ENCODE measurements at places on chromosomes 3 and 15.

DNA sequence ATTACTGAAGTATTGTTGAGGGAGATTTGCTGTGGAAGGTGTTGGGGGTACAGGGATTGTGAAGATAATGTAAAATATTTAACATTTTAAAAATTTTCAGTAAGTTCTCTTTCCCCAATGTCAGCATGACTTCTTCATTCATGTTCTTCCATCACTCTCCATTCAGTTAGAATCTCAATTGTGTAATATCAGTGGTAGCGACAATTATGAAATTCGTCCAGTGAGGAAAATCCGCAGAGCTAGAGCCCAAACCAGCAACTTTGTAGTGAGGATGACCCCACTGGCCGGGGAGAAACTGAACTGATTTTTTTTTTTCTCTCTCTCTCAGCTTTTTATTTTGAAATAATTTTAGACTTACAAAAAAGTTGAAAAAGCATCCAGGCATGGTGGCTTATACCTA, 171.7 kb downstream of the PGPEP1L start:
- no peak for DNase-seq

DNA sequence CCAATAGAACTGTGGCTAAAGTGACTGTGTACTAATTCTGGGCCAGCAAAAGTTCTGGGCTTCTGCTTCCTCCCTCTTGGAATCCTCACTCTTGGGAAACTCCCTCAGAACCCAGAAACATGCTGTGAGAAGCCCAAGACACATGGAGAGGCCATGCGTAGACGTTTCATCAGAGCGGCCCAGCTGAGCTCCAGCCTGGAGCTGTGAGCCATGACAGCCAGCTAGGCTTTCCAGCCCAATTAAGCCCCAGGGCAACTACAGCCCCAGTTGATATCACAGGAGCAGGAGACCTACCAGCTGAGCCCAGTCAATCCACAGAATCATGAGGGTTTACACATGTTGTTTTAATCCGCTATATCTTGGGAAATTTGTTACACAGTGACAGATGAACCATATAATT, 43.6 kb upstream of the CNOT10 start:
- no peak for DNase-seq

DNA sequence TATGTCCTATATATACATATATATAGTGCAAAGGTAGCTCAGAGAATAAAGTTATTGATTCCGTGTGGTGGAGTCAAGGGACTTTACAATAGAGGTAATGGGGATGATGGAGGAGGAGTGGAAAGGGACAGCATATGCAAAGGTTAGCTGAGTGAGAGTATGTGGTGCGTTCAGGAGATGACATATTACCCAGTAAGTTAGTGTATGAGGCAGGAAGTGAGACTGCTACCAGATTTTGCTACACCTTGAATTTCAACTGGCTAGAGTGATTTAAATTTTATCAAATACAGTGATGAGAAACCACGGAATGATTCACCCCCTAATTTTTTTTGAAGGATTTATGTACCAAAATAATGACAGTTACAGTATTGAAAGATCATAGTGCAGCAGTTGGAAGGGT, 2.8 kb downstream of the ACTL6A start:
- DNase-seq: no peak

DNA sequence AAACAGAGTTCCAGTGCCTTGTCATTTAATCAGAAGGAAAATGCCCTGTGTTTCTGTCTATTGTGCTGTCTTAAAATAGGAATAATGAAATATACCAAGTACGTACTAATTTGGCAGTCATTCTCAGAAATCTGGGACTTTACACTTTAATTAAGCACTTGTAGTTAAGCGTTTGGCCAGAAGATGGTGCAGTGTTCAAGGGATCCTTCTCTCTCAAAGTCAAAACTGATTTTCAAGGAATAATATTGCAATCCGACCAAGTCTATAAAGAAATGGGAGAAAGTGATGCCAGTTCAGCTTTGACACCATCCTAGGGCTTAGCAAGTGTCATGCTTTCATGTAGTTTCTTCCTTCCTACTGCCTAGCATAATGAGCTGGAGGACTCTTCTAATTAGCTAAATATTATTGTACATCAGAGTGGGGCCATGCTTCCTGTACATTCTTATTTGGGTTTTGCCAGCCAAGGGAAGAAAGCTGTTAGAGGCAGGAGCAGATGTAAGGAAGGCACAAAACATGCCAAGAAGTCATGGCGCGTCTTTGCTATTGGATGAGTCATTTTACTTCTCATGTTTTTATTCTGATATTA, 64.8 kb downstream of the SAMMSON start:
- peak; percentile 20 for DNase-seq

DNA sequence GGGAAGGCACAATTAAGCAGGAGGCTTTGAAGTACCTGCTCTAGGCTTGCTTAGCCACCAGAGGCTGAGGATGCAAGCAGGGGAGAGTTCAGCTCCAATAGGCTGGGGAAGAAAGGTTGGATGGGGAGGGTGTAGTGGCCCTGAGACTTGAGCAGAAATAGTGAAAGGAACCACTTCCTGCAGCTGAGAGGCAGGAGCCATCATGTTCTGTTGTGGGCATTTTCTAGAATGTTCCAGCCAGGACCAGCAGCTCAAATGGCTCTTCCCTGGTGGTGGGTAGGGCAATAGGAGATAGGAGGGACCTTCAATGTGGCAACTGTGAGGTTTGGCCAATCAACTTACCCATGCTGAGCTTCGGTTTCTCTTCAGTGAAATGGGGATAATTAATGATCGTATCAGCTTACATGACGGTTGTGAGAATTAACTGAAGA, 79.1 kb upstream of the CGNL1 start:
- no peak for DNase-seq

DNA sequence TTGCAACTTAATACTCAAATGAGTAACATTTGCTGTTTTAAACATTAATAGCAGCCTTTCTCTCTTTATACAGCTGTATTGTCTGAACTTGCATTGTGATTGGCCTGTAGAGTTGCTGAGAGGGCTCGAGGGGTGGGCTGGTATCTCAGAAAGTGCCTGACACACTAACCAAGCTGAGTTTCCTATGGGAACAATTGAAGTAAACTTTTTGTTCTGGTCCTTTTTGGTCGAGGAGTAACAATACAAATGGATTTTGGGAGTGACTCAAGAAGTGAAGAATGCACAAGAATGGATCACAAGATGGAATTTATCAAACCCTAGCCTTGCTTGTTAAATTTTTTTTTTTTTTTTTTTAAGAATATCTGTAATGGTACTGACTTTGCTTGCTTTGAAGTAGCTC, 40.3 kb downstream of the CTNNB1 start:
- DNase-seq: no peak

DNA sequence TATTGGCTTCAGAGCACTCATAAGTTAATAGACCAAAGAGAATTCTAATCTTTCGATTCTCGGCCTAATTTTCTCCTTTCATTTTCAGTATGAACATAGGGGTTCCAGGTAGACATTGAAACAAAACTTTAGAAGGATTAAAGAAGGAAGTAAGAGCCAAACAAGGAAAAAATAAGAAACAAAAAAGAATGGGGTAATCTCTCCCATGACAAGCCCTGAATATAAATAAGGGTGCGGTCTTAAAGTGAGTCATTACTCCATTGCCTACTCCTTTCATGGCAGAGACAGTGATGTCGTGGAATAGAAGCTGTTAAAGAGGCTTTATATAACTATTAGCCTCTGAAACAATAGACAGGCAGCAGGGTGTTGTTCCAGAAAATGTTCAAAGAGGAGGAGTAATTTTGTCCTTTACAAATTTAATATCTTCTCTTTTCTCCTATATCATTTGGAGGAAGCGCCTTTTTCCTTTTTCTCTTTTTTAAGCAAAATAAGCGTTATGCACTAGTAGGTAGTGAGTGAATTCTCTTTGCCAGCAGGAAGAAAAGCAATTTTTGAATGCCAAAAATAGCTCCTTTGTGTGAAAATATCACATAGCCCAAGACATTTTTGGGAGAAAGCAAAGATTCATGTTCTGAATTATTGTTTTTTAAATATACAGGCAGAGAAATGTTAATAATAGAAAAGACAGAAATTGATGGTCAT, 607.9 kb upstream of the KCNMB2 start:
- DNase-seq: no peak

DNA sequence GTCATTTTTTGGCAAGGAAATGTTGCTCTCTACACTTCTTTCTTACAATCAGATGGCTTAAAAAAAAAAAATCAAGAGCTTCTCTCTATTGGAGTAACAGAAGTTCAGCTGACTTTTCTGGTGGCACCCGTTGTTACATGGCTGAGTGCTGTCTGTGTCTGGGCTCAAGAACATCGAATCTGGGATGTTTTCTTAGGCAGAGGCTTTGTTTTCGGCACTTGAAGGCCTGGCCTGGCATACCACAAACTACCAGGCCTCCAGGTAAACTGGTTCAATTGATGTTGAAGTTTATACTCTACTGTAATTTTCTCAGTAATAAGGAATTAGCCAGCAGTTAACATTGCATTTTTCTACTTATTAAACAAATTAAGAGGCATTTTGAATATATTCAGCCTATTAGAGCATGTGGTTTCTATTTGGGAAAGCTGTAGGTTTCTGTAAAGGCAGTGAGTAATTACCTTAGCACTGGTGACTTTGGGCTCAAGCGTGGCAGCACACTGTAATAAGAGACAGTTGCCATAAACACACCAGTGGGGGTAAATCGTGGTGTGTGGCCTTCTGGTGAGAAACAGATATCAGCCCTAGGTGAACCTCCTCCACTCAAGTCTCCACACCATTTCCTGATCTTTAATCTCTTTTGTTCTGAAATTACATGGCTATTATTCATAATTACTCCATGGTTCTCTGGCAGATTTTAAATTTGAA, 544.7 kb downstream of the MECOM start:
- no peak for DNase-seq

GRCh38 chr3:1082108-1082507, 10.7 kb upstream of the CNTN6 start:
- peak; percentile 21 for DNase-seq

GRCh38 chr3:38000242-38000916, 9.8 kb downstream of the VILL start:
- DNase-seq: peak; percentile 0

GRCh38 chr15:39411102-39411989, 169.5 kb upstream of the THBS1 start:
- no peak for DNase-seq

GRCh38 chr3:31762097-31762764, 218.8 kb downstream of the OSBPL10 start:
- DNase-seq: peak; percentile 37

GRCh38 chr3:104909721-104910120, 457.0 kb upstream of the ALCAM start:
- no peak for DNase-seq

DNA sequence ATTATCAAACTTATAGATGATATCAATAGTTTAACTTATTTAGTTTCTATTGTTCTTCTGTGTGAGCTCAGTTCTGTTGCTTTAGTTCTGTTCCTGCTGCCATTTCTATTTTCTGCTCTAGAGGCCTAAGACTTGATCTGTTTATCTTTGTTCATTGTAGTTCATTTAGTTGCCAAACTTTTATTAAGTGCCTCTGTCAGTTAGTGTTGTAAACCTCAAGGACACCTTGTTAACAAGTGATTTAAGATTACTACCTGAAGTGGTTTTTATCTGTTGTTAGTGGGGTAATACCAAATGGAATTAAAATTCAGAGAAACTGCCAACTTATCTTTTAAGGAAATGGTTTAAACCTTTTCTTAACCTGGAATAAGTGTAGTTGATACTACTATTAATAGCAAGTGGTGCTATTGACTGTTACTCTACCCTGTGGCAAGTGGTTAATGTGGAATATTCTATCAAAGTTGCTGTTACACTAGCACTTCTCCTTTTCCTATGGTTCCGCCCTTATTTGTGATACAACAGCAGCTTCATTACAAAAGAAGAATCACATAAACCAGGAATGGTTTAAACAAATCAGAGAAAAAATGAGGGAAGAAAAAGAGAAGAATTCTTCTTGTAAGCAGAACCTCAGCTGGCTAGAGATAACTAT, 500.6 kb upstream of the GOLIM4 start:
- DNase-seq: no peak

GRCh38 chr15:47721676-47722075, 4.4 kb downstream of the SEMA6D start:
- no peak for DNase-seq

GRCh38 chr15:36917411-36918267, 182.7 kb downstream of the MEIS2 start:
- no peak for DNase-seq

DNA sequence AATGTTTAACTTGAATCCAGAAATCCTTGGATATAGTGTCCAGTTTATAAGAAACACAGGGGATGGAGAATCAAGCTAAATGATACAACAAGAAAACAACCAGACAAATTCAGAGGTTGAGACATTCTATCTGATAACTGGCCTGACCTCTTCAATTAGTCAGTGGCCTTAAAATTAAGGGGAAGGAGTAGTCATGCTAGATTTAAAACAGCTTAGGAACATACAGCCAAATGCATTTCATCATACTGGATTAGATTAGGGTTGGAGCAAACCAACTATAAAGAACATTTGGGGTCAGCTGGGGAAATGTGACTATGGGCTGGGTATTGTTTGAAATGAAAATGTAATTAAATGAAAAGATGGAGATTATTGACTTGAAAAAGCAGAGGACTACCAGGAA, 53.3 kb downstream of the PPARG start:
- DNase-seq: no peak

DNA sequence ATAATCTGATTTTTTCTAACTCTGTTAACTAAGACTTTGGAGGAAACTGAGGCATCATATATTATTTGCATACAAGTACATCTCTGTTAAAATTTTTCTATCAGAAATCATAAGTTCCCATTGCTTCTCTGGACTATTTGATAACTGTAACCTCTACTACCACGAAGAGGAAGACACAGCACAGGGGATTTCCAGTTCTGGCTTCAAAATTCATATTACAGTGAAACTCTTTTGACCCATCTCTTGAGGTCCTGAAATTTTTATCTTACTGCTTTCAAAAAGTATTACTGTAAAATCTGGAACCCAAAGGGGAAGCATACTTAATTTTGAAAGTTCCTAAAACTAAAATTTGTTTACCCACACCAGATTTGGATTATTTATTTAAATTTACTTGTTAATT, 4.2 kb downstream of the PLSCR1 start:
- DNase-seq: no peak

Measured in right kidney (tissue), 9 donors.